Retinal pigment epithelial cell (primary cell): ENCODE measurements at places on chromosomes 6 and 20.

- DNase-seq: no peak
These were observed 104.8 kb downstream of the MAFB start for GRCh38 chr20:40584130-40584809.

- DNase-seq: no peak
These were observed 67.9 kb downstream of the PSMB1 start for GRCh38 chr6:170485159-170485558.

DNA sequence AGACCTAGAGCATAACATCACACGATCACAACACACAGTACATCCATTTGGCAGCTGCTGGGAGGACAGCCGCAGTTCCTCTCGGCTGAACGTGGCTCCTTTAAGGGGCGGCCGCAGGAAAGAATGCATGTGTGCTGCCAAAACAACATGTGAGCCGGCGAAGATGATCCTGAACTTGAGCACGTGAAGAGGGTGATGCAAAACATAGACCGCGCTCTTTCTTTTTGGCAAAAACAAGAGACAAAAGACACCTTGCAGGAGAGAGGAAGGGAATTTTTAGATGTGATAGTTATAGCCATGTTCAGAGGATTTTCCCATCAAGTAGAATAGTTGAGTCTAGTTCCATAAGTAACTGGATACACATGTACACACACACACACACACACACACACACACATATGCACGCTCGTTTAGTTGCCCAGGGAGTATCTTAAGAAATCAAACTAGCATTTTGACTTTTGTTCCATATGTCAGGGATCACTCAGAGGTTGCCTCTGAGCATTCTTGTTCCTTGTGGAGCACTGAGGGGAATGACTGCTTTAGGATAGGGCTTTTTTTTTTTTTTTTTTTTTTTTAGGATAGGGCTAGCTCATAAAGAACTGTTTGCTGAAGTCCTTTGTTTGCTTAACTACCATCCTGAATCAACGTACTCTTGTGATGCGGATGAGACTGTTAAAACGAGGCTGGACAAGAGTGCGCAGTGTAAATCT lies 21.7 kb upstream of the RANBP9 start:
- no peak for DNase-seq

DNA sequence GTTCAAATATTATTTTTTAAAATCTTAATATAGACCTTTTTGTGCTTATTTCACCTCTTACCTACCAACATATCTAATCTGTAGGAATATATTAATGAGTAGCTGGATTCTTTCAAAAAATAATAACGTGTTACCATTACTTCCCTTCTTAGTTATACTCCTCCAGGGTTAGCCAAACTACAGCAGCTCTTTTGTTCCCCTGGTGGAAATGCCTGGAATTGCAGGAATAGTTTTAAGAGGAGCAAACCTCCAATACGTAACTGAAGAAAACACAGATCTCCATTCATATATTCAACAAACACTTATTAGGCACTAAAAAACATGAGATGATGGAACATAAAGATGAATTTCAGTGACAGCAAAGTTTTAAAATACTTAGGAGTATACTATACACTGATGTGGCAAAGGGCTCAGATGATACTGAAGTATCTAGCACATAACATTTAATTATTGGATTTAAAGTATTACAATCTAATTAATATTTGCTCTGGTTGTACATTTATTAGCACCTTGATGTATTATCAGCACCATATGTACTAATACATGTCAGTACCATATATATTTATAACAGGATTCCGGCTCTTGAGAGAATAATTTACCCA lies 78.3 kb downstream of the TBX18 start:
- DNase-seq: no peak

- DNase-seq: no peak
These were observed 8.7 kb downstream of the CHD6 start for GRCh38 chr20:41609474-41609873.

- peak; percentile 17 for DNase-seq
These were observed 167.0 kb upstream of the SASH1 start for GRCh38 chr6:148175550-148176188.

- no peak for DNase-seq
These were observed 6.9 kb downstream of the PTK7 start for GRCh38 chr6:43082806-43083655.

DNA sequence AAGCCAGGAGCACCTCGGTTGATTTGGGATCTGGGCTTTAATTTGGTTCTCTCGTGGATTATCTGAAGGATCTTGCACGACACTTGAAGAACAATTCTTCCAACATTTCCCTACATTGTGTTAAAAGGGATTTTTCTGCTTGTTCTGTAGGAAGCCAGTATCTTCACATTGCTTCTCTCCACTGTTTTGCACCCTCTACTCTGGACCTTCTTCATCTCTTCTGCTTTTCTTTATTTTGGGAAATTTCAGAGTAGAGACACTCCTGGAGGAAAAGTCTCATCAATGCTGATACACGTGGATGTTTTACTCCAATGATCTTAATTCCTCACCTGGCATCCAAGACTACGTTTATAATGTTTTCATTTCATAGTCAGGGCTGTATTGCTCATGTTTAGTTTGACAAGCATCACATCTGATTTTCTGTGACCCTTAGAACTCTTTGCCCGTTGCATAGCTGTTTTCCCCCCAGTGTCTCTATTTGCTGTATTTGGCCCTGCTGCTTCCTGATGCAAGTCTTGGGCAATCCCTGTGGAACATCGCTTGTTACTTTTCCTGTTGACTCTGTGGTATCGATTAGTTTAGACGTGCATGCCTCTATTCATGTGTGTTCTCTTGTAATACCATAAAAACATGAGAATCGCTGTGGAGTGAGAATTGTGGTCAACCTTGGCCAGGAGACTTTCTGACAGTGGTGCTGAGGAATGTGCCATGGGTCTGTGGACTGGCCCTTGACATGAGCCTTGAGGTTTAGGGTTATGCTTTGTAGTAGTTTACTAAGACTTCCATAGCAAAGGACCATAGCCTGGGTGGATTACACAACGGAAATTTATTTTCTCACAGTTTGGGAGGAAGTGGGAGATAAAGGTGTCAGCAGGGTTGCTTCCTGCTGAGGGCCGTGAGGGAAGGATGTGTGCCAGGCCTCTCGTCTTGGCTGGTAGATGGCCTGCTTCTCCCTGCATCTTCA lies 12.5 kb downstream of the PLCB1 start:
- no peak for DNase-seq

GRCh38 chr6:166697113-166697512 lies 70.1 kb upstream of the RPS6KA2 start:
- DNase-seq: no peak

DNA sequence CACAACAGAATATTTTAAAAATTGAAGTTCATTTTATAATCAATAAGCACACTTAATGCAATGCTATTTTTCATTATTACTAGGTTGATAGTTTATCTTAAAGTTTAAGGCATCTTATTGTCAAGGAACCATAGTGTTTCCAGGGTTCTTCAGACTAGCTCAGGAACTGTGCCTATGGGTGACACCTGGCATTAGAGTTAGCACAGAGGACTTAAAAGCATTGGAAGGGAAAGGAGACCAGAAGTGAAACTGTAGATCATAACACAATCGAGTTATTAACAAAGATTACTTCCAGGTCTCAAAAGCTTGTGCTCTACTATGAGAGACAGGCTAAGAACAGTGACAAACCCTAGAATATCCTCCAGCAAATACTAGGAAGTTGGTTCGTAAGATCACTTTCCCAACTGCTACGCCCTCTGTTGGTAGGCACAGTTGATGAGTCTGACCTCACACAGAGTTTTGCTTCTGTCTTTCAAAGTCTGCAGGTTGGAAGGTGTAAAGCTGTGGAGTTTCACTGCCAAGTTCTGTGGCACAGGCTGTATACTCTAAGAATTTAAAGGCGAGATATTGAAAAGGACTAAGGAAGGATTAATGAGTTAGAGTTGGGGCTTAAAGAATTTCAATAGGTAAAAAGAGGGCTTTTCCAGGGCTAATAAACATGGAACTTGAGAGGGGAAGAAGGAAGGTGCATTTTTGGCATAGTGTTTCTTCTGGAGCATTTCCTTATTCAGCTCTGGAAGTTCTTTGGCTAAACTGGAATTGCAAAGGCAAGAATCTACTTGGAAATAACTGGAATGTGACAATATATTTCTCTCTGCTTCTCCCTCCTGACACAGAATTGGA lies 531.3 kb upstream of the JAG1 start:
- DNase-seq: peak; percentile 54

DNA sequence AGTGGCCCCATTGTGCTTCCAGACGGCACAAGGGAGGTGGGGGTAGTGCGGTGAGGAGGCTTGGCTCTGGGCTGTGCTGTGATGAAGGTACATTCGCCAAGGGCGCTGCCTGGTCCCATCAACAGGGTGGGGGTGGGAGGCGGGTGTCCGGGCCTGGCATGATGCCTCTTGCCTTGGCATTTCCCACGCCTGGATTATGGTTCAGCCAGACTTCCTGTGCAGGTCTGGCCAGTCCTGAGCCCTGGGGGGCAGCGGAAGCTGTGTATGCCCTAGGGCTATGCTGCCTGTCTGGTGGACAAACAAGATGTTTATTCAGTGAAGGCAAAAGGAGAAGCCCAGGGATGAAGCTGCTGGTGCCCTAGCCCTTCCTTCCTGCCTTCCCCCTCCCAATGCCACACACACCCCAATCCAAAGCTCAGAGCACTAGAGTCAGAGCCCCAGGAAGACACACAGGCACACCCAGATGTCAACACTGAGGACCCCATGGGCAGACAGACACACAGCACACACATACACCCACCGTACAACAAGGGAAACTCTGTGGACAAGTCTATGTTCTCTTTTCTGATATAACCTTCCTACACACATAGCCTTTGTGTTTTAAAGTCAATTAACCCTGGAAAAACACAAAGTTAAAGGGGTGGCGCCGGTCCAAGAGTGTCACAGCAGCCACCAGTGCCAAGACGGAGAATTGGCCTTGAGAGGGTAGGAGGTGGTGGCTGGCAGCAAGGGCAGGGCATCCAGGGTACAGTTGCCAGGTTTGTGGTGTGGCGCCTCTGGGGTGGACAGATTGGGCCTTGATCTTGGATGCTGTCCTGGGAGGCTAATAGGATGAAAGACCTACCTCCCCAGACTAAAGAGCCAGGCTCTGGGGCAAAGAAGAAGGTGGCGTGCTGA lies 54.7 kb upstream of the SAYSD1 start:
- no peak for DNase-seq

DNA sequence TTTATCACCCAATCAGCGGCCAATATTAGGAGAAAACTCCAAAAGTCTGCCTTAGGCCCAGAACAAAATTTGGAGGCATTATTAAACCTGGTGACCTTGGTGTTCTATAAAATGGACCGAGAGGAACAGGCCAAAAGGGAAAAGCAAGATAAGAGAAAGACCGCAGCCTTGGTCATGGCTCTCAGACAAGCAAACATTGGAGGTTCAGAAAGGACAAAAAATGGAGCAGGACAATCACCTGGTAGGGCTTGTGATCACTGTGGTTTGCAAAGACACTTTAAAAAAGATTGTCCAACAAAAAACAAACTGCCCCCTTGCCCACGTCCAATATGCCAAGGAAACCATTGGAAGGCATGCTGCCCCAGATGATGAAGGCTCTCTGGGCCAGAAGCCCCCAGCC lies 31.2 kb downstream of the CEP85L start:
- no peak for DNase-seq

- DNase-seq: no peak
These were observed 11.1 kb downstream of the BAK1 start for GRCh38 chr6:33568826-33569570.

- DNase-seq: no peak
These were observed 40.3 kb downstream of the ERMARD start for GRCh38 chr6:169791721-169792131.

DNA sequence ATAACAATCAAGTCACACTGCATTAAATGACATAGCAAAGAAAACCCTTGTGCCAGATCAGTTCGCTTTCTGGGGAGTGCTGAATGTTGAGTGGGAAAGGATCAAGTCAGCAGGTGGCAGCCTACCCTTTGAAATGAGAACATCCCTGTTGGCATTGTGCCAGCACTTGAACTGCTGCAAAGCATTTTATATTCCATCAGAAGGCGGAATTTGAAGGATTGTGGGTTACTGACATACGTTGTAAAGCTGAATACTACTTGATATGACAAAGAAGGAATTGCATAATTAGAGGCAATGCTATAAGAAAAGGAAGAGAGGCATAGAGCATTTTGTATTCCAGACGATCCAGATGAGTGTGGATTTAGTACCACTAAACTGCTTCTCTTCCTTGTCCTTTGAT lies 26.5 kb downstream of the BCKDHB start:
- DNase-seq: peak; percentile 59

GRCh38 chr6:48628316-48628715 lies 517.3 kb upstream of the PTCHD4 start:
- peak; percentile 71 for DNase-seq

DNA sequence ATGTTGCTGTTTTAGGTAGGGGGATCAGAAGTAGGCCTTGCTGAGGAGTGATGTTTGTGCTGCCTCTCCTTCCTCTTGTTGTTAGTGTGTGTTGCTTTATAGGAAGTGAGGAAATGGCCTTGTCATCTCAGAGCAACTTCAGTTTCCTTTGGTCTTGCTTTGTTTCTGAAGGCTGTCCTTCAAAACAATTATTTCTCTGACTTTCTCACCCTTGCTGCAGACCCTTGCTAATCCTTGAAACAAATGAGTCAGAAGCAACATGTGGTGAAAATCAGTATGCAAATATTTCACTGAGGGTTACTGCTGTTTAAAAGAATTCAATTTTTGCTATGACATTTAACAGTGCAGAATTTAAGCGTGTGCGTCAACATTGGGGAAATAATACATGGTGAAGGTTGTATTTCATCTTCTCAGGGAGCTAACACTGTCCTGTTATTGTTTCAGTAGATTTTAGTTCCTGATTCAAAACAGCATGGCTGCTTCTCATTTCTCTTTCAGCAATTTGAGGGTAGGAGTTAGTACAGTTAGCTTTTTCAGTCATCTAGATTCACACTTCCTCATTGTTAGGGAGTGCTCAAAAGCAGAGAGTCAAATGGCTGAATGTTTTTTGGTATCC lies 13.8 kb downstream of the RNF144B start:
- no peak for DNase-seq

DNA sequence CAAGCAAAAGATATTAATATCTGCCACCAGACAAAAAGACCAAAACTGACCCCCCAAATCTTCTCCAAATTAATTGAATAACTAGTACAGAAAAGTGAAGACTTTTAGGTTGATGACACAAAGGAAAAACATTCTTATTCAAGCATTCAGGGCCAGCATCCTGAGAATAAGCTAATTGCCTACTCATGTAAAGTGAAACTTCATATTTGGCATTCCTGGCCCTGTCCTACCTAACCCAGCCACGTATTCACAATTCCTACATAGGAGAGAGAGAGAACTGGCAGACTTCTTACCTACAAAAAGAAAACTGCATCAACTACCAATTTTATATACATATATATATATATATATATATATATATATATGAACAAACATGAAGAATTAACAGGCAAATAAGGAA lies 4.9 kb upstream of the ASCC3 start:
- DNase-seq: peak; percentile 63

- no peak for DNase-seq
These were observed 91.5 kb upstream of the THBS2 start for GRCh38 chr6:169345146-169345545.

DNA sequence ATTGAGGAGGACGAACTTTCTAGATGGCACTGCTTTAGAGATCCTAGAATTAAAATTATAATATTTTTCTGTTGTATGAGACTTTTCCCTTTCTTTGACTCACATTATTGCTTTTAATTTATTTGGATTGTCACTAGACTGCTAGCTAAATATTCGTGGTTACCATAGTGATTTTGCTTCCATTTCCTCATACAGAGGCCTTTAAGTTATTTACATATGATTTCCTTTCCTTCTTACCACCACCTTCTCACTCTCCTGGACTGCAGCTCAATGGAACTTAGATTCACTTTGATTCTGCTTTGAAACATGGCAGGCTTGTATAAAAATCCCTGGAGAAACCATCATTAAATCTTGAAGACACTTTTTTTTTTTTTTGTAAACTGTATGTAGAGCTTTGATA lies 222.9 kb downstream of the LAMA2 start:
- DNase-seq: no peak
